Occipital lobe (tissue), 3 donors: ENCODE measurements at places on chromosomes 13 and 19.

DNA sequence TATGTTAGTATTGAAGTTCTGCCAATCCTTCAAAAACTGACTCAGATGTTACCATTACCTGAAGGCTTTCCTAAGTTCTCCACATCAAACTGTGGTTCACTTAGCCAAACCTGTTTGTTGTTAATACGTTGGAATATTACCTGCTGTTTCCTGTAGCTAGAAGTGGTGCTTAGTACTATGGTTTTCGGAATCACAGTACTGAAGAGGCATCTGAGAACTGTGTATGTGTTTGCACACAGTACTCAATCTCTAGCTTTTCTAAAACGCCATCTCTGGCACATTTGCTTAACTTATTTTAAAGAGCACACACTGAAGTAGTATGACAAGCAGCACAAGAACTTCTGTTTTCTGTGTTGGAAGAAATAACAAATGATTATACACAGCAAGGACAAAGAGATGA lies 248.2 kb downstream of the SHISA2 start:
- no peak for DNase-seq

DNA sequence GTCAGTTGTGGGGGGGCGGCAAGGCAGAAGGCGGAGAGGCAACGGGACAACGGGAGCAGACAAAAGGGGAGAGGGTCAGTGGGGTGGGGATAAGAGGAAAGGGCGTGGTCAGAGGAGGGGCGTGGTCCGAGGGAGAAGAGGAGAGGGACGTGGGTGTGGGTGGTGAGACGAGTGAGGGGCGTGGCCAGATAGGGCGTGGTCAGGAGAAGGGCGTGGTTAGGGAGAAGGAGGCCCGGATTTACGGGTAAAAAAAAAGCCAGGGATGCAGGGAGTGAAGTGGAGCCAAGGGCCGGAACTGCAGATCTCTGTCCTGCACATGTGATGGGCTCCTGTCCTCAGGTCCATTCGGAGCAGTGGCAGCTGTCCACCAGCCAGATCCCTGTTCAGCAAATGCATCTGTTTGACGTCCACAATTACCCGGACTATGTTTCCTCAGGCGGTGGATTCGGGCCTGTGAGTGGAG lies 21.5 kb downstream of the CPT1C start:
- peak; percentile 14 for DNase-seq

DNA sequence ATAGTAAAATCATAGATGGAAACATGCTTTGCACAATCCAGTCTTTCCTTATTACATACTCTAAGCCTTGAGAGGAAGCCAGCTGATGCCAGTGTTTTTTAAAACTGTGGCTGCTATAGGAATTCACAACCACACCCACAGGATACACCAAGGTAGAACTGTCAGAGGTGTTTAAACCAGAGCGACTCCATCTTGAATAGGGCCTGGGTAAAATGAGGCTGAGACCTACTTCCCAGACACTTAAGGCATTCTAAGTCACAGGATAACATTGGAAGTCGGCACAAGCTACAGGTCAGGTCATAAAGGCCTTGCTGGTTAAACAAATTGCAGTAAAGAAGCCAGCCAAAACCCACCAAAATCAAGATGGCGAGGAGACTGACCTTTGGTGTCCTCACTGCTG lies 1.7 kb downstream of the SCGB2B2 start:
- DNase-seq, result no peak

- DNase-seq, result no peak
Measured at GRCh38 chr19:6707011-6707657, 13.3 kb downstream of the C3 start.

GRCh38 chr13:103101500-103101899 lies 35.3 kb upstream of the SLC10A2 start:
- DNase-seq, result no peak

DNA sequence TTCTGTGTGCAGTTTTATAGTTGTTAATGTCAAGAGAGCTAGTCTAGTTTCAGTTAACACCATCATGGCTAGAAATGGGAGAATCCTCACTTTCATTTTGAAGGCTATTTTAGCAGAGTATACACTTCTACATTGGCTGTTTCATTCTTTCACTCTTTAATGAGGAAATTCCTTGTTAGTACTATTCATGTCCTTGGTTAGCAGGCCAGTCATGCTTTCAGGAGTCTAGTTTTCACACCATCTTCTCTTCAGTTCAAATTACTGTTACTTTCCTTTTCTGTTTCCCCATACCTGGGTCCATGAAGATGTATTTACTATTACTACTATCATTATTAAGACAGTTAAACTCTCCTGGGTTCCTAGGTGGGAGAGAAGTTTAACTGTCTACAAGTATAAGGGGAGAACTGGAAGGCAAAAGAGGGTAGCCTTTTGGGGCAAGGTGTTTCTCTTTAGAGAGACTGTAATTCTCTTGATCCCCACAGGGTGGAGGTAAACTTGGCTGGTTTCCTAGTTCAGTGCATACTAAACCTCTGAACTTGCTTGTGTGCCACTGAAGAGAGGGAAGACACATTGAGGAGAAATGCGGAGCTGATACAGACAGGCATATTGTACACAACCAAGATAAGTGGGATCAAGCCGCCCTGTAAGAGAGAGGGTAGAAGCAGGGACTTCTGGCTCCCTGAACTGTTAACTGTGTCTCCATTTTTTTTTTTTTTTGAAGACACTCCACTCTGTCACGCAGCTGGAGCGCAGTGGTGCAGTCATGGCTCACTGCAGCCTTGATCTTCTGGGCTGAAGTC lies 41.3 kb upstream of the IGFL4 start:
- no peak for DNase-seq

DNA sequence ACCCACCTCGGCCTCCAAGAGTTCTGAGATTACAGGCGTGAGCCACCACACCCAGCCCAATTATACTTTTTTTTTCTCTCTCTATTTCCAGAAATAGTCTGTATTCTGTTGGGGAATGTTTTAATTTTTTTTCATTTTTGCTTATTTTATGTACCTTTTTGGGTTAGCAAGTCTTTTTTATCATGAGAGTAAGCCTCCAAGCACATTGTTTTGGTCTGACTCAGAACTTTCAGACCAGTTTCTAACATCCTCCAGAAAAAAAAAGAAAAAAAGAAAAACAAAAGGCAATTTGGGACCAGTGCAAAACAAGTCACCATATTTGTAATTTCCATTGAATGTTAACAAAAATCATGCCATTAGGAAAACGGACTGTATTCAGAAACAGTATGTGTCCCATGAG lies 1465.5 kb downstream of the SLITRK5 start:
- no peak for DNase-seq

DNA sequence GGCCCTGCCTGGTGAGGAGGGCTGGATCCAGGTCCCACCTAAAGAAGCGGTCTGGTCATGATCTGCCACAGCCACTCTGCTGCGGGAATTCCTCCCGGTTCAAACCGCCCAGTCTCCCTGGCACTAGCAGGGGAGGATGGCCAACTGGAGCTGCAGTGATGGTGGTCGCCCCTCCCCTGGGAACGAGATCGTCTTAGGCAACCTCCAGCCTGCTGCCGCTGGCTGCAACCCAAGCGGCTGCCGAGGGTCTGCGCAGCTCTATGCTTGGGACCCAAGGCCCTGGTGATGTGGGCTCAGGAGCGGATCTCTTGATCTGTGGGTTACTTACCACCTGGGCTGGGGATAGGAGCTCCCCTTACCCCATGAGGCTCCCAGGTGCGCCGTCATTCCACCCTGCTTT lies 69.1 kb downstream of the TNFSF11 start:
- DNase-seq, result no peak

DNA sequence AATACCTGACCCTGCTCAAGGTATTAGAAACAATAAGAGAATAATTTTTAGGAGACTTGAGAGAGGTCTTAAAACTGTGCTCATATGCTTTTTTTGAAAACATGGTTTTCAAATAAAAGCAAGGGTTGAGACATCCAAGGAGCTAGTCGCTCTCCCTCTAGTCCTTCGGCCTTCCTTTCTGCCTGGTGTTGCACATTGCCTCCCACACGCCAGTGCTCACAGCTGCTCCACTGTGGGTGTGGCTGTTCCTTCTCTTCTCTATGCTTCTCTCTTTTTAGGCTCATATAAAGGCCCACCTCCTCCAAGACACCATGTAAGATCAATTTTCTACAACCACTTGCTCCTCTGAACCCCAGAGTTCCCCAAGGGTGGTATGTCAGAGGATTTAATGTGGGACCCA lies 352.6 kb downstream of the ENOX1 start:
- no peak for DNase-seq

DNA sequence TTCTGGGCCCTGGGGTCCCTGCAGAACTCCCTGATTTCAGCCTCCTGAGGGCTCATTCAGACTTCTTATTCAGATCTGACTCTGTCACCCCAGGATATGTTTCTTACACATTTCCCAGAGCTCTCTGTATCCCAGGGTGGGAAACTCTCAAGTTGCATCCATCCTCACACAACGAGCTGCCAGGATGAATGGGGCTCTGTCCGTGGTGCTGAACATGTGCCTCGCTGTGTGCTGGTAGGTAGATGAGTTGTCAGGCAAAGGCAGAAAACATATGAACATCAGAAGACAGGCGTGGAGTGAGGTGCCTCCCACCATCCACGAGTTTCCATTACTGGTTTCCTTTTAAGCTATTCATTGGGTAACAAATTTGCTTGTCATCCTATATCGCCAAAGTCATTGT lies 11.4 kb upstream of the IGFL1 start:
- DNase-seq, result no peak

DNA sequence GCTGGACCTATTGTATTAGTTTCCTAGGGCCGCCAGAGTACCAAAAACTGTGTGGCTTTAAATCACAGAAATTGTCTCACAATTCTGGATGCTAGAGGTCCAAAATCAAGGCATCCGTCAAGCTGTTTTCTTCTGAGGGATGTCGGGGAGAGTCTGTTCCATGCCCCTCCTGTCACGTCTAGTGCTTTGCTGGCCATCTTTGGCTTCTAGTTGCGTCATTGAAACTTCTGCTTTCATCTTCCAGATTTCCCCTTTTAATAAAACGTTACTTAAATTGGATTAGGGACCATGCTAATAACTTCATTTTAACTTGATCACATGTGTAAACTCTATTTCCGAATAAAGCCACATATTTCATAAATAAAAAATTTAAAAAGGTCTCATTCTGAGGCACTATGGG lies 47.5 kb downstream of the TRPM4 start:
- no peak for DNase-seq

DNA sequence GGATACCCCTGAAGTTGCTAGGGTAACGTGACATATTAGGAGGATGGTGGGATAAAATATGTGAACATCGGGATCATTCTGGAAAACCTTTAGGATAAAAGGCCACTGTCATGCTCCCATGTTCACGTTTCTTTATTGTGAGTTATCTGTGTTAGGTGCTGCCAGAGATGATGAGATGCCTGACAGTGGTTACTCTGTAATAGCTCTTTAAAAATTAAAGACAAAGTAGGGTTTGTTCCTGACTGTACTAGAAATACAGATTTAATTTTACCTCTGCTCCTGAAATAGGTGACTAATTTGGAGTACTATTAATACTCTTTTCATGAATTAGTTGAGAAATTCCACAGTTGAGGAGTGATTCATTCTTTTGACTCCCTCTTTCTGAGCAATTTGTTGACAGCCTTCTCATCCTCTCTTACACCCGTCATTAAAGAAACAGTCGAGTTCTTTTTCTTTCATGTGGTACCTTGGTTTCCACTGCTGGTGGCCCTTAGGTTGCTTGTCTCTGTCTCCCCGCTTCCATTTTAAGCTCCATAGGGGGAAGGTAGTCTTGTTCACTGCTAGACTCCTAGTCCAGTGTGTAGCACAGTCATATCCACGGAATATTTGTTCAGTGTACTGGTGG lies 28.4 kb downstream of the SAE1 start:
- no peak for DNase-seq

DNA sequence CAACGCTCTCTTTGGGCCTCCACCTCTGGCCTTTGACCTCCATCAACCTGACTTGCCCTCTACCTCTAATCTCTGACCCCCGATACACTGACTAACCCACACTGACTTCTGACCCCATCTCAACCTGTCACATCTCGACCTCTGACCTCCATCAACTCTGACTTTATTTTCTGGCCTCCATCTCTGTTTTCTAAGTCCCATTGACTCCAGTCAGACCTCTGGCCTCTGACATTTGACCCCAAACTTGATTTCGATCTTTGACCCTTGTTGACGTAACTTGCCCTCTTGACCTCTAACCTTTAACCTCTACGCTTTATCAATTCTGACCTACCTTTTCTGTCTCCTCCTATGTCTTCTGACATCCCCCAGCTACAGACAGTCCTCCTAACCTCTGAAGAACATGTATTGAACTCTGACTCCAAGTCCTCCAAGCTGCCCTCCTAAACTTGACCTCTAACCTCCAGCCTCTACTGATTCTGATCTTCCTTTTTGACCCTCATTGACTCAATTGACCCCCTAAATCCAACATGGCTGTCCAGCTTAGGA lies 780 bp downstream of the ACP4 start:
- DNase-seq, result no peak

DNA sequence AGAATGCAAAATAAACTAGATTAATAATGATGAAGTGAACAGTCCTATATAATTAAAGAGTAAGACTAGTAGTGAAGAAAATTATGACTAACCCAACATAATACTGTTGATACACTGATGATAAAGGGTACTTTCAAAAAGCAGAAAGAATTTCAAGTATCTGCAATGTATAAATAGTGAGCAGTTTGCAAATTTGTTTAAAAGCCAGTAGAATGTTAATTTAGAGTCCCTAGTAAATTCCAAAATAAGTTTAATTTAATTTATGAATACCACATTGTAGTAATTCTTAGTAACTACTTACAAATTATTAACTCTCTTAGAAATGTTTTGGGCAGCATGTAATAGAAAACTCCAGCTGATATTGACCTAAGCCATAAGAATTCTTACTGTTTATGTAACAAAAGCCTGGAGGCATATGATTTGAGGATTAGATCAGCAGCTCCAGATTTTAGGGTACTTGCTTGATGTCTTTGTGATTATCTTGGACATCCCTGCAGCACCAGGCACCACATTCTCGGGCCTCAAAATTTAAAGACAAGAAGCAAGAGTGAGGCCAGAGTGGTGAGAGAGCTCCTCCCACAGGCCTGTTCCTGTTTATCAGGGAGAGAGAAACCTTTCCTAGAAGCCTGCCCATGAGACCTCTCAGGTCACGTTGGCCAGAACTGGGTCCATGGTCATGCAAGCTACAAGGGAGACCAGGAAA lies 67.6 kb upstream of the TDRD3 start:
- DNase-seq, result peak; percentile 6

- no peak for DNase-seq
Measured at GRCh38 chr13:101941095-101941783, 460.6 kb downstream of the FGF14 start.

DNA sequence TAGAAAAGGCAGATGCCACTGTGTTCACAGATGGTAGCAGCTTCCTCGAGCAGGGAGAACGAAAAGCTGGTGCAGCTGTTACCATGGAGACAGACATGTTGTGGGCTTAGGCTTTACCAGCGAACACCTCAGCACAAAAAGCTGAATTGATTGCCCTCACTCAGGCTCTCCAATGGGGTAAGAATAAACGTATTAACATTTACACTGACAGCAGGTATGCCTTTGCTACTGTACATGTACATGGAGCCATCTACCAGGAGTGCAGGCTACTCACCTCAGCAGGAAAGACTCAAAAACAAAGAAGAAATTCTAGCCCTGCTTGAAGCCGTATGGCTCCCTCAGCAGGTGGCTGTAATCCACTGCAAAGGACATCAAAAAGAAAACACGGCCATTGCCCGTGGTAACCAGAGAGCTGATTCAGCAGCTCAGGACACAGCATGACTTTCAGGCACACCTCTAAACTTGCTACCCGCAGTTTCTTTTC lies 197.7 kb downstream of the ZNF737 start:
- DNase-seq, result no peak

GRCh38 chr19:47100290-47100689 lies 13.3 kb downstream of the ZC3H4 start:
- DNase-seq, result no peak

- no peak for DNase-seq
Measured at GRCh38 chr19:47106821-47107201, 6.8 kb downstream of the ZC3H4 start.

GRCh38 chr13:102683637-102684036 lies 11.2 kb downstream of the METTL21C start:
- no peak for DNase-seq
